ENCODE measurements at places on chromosomes 13 and 19.
A peak's percentile ranks its signal among the peaks of the same experiment; 100 is the strongest.

DNA sequence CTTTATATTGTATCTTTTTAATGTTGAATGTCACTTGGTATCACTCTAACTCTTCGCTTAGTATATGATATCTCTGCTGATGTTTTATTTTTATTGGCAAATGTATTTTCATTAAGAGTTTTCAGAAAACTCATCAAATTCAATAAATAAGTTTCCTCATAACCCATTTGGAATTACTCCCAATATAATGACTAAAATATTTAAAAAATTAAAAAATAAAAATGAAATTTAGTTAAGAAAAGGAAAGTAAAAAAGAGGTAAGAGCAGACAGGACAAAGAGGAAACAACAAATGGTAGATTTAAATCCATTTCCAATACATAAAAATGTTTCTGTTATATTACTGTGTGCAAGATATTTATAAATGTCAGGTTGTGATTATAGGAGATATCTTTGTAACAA lies 548.9 kb upstream of the SPRY2 start:
- no peak for DNase-seq

DNA sequence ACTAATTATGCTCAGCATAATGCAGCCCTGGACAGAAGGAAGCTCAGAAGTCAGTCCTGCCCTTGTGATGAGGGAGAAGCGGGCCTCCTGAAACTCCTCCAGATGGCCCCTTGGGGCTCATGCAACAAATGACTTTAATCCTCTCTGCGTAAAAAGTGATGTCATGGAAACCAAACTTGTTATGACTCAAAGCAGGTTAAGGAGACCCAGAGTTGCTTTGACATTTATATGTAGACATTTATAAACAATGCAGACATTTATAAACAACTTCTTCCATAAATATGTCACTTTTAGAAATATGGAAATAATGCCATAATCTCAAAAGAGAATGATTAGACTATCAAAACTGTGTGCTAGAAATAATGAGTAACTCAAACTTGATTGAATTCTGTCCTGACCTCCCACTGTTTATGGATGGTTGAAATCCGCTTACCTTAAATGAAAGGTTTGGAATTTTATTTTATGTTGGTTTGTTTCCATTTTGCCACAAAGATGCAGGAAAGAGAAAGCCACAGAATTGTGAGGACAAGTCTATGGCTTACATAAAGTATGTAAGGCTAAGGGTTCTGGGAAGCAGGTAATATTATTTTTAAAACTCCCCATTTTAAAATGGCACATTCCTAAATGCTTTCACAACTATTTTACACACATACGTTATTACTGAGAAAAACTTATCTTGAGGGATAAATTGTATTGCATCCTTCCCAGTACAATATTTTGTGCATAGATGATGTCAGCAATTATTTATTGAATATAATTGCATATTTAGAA lies 73.7 kb downstream of the CYSLTR2 start:
- no peak for DNase-seq

GRCh38 chr13:21138561-21138960 lies 37.8 kb downstream of the SKA3 start:
- no peak for DNase-seq

DNA sequence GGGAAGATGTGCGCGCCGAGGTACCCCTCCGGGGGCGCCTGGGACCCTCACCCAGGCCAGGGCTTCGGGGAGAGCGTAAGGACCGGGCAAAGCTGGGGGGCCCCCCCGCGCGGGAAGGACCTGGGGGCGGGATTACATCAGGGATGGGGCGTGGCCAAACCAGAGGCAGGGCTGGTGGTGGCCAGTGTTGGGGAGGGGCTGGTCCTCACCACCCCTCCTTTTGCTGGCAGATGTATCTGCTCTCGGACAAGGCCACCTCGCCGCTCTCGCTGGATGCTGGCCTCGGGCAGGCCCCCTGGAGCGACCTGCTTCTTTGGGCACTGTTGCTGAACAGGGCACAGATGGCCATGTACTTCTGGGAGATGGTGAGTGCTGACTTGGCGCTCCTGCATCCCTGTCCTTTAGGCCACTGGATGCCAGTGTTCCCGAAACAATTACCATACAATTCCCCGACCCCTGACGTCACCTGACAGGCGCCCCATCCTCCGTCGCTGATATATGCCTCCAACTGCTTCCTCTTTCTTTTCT lies 25.3 kb downstream of the TRPM4 start:
- DNase-seq: no peak

DNA sequence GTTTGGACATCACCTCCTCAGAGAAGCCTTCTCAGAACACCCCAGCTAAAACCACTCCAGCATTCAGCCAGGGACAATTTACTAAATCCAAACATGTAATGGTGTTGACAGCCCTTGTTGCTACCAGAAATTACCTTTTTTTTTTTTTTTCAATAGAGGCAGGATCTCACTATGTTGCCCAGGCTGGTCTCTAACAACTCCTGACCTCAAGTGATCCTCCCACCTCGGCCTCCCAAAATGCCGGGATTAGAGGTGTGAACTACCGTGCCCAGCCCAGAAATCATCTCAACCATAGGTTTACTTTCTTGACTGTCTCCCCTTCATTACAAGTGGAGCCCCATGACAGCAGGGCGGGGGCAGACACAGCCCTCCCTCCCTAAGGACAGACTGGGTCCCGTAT lies 9.2 kb downstream of the CLIP3 start:
- DNase-seq: no peak

GRCh38 chr13:93620181-93620765 lies 393.7 kb downstream of the GPC6 start:
- no peak for DNase-seq

- DNase-seq: no peak
These were observed 1.3 kb downstream of the RPS9 start for GRCh38 chr19:54201980-54202379.

- DNase-seq: no peak
These were observed 5.1 kb downstream of the CAMSAP3 start for GRCh38 chr19:7600721-7601120.

GRCh38 chr19:15913830-15914229 lies 16.0 kb upstream of the CYP4F2 start:
- no peak for DNase-seq

DNA sequence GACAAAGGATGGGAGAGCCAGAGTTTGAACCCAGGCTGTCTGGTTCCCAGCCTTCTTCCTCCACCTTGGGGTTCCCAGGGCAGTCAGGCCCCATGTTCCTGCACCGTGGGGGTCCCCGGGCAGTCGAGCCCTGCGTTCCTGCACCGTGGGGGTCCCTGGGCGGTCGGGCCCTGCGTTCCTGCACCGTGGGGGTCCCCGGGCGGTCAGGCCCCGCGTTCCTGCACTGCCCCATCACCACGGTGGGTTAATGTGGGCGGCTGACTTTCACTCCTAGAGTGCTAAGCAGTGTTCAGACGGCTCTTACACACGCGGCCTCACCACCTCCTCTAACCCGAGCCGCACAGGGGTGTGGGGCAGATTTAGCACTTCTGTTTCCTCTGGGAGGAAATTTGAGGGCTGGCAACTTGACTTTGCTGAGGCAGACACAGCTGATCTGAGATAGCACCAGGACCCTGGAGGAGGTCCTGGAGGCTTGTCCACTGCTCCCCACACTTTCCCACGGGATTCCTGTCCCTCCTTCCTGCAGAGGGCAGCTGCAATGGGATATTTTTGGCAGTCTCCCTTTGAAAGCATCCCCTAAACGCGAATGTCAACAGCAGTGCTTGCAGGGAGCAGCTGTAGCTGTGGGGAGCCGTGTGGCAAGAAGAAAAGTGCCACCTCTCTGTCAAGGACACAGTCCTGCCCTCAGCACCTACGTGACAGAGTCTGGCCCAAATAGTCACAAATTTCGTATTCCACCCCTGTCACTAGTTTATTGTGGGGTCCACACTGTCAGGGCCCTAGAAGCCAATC lies 239.4 kb downstream of the TEX29 start:
- DNase-seq: no peak

- DNase-seq: no peak
These were observed 7.9 kb downstream of the INTS6 start for GRCh38 chr13:51444922-51445321.

- DNase-seq: no peak
These were observed 1505.1 kb upstream of the SLC10A2 start for GRCh38 chr13:104571161-104571892.

- no peak for DNase-seq
These were observed 12.0 kb upstream of the SLC46A3 start for GRCh38 chr13:28730762-28731161.

DNA sequence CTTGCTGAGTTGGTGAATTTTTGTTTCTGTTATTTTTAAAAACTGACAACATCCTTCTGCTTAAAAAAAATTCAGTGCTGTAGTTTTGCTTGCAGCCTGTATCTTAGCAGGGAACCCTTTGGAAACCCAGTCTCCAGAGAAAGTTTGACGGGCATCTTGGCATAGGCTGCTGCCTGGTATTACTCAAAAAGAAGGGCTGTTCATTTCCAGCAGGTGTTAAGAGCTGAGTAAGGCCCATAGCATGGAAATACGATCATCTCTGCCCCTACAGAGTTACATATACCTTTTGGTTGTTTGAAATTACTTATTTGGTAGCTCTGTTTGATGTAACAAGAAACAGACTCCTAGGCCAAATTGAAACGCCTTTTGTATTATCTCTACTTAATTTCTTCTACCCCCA lies 41.5 kb downstream of the URI1 start:
- DNase-seq: no peak

DNA sequence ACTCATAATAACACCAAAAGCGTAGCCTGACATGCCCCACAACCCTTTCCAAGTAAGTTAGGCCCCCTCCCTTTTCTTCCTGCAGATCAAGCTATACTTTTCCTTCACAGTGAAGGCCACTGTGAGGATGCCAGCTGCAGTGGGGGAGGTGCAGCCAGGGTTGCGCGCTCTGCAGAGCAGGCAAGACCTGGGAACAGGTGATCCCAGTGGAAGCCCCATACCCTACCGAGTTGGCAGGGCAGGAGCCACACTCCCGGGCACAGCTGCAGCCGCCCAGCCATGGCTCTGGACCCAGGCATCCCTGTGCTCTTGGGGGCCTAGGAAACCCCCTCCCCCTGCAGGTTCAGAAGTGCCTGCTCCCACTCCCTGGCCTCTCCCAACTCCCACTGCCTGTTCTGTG lies 18.7 kb downstream of the MTMR6 start:
- no peak for DNase-seq

DNA sequence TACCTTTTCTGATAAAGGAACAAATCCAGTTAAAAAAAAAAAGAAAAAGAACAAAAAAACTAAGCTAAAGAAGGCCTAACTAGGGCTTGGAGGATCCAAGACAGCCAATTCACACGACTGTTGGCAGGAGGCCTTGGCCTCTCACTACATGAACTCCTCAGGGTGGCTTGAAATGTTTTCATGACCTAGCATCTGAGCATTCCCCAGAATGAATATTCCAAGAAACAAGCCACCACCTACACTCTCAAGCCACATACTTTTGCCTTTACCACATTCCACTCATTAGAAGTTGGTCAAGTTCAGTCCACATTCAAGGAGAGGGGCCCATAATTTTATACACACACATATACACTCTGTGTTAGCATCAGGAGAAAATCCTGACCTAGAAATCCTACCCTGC lies 97.6 kb upstream of the SIAH3 start:
- no peak for DNase-seq

- DNase-seq: no peak
These were observed 285.8 kb downstream of the MYO16 start for GRCh38 chr13:108915095-108915633.

DNA sequence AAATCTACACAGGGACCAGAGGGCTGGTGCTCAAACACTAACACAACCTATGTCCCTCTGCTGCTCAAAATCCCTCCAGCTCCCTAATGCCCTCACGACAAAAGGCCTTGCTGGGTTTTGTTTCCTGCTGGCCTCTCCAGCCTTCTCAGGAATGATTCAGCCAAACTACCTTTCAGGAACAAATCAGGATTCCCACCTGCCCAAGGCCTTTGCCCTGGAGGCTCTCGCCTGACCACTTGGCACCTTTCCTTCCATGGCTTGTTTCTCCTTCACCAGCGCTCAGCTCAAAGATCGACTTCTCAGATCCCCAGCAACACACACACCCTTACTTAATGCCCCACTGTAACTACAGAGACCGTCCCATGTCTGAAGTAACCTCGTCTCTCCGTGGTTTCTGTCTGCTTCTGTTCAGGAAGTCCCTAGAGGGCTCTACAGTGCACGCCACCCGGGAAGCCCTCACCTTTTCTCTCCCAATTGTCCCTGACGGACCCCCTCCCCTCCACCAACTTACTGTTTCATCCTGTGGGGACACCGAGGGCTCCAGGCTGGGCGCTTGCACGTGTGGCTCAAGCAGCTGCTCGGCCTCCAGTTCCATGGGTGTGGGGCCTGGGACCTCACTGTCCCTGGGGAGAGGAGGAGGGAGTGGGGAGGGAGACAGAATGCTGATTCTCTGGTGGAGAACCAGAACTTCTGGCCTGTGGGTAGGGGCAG lies 3.2 kb upstream of the SIX5 start:
- no peak for DNase-seq

GRCh38 chr13:106291006-106291405 lies 244.5 kb downstream of the EFNB2 start:
- no peak for DNase-seq

- peak; percentile 57 for DNase-seq
These were observed 14.1 kb downstream of the KLF2 start for GRCh38 chr19:16338470-16339360.

DNA sequence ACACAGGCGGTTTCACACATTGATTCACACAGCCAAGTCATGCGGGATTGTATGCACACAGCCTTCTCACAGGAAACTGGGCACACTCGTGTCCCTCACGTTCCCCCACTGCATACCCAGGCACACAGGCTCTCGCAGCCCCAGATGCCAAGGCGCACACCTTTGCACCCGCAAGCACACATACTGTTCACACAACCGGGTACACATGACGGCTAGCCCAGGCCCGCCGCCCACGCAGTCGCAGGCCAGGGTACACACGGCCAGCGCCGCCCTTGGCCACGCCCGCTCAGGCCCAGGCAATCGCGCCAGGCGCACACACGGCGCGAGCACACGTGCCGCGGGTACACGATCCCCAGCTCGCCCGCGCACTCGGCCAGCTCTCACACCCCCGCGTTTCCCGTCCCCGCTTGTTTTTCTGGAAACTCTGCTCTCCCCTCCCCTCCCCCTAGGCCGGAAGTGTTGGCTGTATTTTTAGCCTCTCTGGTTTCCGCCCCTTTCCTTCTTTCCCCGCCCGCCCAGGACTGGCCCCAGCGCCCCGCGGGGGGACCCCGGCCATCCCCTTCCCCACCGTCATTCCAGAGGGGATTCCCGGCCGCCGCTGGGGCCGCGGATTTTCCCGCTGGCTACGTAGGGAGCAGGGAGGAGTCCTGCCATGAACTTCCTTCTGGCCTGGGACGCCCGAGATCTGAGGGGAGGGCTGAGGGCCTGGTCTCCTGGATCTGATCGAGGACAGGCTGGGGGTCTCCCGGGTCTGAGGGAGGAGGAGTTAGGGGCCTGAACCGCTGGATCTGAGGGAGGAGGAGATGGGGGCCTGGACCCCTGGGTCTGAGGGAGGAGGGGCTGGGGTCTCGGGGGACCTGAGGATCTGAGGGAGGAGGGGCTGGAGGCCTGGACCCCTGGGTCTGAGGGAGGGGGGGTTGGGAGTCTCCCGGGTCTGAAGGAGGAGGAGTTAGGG lies 4.0 kb upstream of the ZFP36 start:
- peak; percentile 92 for DNase-seq

Measured in 8988T (cell line).